Esophagus muscularis mucosa (tissue), 4 donors: ENCODE measurements at places on chromosomes 12 and 14. TPM values are rescaled to one million over a fixed set of nuclear protein-coding genes. Genes with fewer than 3 reads are reported as not detected.

The SFSWAP gene
- 23.0 TPM for total RNA-seq

The KRT85 gene
- total RNA-seq: not detected

The CPNE6 gene
- total RNA-seq: 0.33 TPM

The HCAR1 gene
- not detected for total RNA-seq

GRCh38 chr14:47674543-47675465 is 601 bp downstream of the MDGA2 start:
- no peak for DNase-seq

- no peak for DNase-seq
Observed at GRCh38 chr12:68189821-68190242, 30.3 kb upstream of the IFNG start.

DNA sequence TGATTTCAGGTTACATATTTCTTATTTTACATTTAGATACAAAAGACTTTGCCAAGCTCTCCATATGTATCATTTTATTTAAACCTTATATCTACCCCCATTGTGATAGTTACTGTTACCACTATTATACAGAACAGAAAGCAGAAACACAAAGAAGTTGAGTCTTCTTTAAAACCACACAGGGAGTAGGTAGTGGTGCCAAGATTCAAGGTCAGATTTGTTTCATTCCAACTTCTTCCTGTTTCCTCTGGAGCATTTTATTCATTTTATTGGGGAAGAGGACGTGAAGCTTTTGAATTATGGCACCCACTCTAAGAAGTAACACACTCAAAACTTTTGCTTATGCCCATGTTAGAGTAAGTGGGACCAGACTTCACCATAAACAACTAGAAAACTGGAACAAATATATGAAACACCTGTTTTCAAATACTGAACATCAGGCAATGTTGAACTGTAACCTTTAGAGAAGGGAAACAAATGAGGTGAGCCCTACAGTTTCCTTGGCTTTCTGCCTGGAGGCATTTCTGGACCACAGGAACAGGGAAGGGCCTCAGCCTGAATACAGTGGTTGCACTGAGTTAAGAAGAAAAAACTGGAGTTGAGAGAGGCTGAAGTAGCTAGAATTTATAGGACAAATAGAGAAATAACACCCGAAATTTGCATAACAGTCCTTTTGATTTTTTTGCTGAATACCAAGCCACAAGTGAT is 160.4 kb upstream of the SSTR1 start:
- DNase-seq: no peak

DNA sequence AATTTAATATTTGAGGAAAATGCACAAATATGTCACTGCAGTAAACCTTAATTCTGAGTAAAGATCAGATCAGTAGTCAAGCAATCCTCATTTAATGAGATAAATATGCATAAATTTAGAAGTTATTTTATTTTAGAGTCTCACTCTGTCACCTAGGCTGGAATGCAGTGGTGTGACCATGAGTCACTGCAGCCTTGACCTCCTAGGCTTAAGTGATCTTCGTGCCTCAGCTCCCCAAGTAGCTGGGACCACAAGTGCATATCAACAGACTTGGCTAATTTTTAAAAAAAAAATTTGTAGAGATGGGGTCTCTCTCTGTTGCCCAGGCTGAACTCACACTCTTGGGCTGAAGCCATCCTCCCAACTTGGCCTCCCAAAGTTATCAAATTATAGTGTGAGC is 41.3 kb downstream of the LMO3 start:
- DNase-seq: no peak

- DNase-seq: no peak
Observed at GRCh38 chr12:14999021-14999694, 26.3 kb downstream of the PDE6H start.

DNA sequence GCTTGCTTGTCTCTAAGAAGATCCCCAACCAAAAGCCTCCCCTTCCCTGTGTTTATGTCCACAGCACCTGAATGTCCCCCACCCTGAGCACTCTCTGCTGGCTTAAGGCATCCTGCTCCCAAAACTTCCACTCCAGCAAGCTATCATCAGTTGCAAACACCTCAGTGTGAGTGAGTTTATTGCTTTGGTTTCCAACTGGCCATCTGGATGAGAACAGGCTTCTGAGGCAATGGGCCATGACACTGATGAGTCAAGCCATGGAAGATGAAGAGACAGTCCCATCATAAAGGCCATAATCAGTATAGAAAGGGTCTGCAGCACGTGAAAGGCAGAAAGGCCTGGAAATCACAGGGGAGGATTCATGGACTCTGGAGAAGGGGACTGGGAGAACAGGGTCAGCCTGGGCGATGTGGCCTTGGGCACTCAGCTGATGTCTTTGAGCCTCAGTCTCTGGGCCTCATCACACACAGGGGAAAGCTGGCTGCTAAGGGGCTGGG is 12.8 kb downstream of the CMKLR1 start:
- DNase-seq: no peak

DNA sequence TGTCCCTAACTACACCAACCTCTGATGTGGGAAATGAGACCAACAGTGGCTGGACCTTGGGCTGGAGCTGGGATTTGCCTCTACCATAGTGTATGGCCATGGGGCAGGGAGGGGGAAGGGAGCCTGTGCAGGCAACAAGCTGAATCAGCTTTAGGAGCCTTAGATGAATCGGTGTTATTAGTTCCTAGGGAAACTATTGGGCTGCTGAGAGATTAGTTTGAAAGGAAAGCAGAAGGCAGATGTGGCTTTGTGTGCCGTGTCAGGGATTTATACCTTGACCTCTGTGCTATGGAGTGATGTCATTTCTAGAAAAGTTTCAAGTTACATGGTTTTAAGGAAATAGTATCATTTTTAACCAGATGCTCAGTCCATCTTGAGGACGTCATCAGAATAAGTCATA is 19.5 kb upstream of the GAS2L3 start:
- DNase-seq: no peak

DNA sequence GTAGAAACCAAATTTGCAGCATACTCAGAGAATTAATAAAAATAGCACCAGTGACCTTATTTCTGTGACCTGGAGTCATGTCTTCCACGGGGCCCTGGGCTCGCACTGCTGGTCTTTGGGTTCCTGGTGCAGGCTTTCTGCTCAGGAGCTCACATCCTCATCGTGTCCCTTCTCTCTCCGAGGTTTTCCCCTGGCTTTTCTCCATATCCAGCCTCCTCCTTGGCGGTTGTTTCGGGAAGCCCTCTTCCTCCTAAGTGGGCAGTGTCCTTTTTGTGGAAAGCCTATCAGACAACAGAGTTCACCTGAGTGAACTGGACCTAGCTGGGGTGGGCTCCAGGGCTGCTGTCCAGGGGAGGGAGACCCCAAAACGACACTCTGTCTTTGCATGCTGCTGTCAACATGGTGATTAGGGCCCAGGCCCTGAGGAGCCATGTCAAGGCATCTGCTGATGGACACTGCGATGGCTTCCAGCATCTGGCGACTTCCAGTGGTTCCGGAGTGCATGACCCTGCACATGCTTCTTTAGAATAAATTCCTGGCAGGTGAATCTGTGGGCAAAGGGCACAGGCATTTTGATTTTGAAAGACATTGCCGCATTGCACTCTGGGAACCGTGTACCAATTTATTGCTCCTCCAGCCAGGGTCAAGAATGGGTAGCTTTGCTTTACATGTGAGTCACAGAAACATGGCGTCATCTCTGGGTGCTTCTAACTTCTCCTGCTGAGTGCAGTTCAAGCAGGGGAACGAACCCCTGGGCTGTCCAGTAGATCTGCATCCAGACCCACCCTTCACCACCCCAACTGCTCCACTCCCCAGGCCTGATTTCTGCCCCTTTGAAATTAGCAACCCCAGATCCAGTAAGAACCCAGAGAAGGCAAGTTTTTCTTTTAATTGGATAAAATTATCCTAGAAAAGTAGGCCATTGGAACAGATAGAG is 136.8 kb downstream of the ADGRD1 start:
- DNase-seq: no peak
